ENCODE measurements at places on chromosomes 3 and 15.

GRCh38 chr15:89845305-89845893 lies 30.7 kb upstream of the ANPEP start:
- no peak for DNase-seq

GRCh38 chr15:26731965-26732364 lies 40.9 kb downstream of the GABRB3 start:
- no peak for DNase-seq

- peak; percentile 84 for DNase-seq
Observed at GRCh38 chr15:26891448-26892181, 24.8 kb downstream of the GABRA5 start.

DNA sequence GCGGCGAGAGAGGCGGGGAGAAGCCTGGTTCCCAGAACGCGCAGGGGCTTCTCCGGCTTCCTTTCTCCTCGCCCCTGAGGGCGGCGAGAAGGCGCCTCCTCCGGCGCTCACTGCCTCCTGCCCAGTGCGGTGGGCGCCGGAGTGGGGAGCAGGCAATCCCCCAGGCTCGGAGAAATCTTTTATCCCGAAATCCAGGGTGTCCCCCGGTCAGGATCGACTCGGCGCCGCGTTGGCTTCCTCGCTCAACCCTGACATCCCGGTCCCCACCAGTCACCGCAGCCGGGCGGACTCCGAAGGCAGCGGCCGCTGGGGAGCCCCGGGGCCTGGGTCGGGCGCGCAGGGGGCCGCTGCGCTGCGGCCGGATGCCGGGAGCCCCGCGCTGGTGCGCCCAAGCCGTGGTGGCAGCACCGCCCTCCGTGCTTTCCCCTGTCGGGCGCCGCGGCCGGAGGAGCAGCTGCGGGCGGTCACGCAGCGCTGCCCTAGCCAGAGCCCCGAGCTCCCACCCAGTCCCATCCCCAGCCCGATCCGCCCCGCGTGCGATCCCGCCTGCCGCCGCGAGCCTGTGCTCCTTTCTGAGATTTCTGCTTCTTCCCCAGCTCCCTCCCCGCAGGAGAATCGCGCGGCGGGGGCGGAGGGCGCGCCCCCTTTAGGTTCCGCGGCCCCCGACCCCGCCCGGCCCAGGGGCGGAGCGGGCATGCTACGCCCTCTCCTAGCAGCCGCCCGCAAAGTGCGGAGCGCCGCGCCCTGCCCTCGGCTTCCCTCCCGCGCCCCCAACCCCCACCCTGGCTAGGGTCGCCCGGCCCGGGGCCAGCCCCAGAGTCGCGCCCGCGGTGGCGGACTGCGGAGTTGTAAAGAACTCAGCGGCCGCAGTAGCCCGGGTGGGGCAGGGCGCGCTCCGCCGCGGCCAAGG lies 683 bp upstream of the CACNA2D3 start:
- DNase-seq: no peak

DNA sequence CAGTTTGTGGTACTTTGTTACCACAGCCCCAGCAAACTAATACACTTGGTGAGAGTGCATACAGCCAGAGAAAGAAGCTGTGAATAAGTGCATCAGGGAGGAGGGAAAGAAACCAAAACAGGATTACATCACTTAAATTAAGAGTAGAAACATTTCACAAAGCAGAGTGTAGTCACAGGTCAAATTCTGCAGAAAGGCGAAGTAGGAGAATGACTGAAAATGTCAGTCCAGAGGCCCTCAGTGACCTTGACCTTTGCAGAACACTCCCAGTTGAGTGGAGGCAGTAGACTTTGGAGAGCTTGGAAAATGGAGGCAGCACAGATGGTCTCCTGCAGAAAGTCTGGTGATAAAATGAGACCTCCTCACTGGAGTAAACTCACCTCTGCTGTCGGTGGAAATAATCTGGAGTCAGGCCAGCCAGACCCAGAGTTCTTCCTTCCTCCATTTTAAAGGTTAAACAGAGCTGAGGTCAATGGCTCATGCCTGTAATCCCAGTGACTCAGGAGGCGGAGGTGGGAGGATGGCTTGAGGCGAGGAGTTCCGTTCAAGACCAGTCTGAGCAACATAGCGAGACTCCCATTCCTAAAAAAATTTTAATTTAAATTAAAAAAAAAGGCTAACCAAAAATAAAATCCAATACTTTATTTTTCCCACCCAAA lies 5.0 kb downstream of the CD86 start:
- DNase-seq: no peak

- no peak for DNase-seq
Observed at GRCh38 chr3:123610331-123610730, 25.5 kb upstream of the HACD2 start.

GRCh38 chr3:158809642-158810041 lies 7.8 kb downstream of the MFSD1 start:
- no peak for DNase-seq

- no peak for DNase-seq
Observed at GRCh38 chr15:63380151-63380807, 1.4 kb downstream of the CA12 start.

GRCh38 chr3:101851072-101851770 lies 1.9 kb downstream of the NFKBIZ start:
- DNase-seq: no peak

GRCh38 chr3:112632596-112632995 lies 8.3 kb downstream of the CCDC80 start:
- no peak for DNase-seq

- DNase-seq: peak; percentile 88
Observed at GRCh38 chr3:152376351-152377183, 107.8 kb downstream of the MBNL1 start.

DNA sequence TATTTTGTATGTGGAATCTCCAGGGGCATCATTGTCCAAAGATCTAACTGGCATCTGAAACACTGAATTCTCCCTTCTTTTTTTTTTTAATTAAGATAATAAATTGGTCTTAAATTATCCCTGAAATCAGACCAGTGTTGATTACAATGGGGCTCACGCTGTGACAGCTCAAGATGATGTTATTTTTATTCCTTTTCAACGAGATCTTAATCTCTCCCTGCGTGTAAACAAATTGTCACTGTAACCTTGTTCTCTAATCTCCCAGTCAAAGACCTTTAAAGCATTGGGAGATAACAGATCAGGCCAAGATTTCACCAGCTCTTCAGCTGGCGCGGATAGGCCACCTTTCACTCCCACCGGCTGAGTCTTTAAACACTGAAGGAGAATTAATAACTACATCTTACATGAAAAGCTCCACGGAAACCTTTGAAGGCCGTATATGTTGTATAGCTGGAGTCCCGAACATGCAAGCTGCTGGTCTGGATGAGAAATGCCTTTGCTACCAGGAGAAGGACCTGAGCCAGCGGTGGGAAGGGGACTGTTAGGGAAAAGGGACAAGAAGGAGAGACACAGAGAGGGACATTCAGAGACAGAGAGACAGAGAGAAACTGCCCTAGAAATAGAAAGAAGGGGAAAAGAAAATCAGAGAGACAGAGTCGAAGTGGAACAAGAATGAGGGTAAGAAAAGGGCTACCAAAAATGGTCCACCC lies 418.8 kb upstream of the NR2F2 start:
- no peak for DNase-seq

DNA sequence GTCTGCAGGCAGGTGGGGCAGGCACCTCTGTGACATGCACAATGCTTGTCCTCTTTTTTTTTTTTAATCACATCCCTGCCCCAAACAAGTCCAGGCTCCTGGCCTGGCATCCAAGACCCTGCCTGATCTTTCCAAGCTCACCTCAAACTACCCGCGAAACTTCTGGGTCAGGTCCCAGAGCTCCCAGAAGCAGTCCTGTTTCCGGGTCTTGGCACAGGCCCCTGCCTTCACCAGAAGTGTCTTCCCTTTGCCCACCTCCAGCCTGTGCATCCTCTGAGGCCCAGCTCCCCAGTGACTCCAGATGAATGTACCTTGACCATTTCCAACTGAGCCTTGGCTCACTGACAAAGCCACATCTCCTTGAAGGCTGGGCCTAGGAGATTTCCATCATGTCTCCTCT lies 23.0 kb downstream of the PLA2G4E start:
- no peak for DNase-seq

- no peak for DNase-seq
Observed at GRCh38 chr15:36275656-36276055, 303.8 kb upstream of the CDIN1 start.

- DNase-seq: no peak
Observed at GRCh38 chr3:14946739-14947099, 664 bp upstream of the NR2C2 start.

DNA sequence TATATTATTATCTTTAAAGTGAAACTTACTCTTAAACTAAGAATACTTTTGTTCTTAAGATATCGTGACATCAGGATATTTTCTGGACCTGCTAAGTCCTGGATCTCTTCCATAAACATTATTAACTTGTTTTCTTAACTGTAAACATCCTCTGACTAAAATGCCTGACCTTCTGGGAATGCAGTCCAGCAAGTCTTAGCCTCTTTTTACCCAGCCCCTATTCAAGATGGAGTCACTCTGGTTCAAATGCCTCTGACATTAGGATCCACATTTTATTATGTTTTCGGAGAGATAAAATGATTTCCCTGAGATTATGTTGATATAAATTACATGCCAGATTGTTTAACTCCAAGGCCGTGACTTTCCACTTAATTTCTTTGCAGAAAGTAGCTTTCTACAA lies 37.6 kb downstream of the OSTN start:
- no peak for DNase-seq

DNA sequence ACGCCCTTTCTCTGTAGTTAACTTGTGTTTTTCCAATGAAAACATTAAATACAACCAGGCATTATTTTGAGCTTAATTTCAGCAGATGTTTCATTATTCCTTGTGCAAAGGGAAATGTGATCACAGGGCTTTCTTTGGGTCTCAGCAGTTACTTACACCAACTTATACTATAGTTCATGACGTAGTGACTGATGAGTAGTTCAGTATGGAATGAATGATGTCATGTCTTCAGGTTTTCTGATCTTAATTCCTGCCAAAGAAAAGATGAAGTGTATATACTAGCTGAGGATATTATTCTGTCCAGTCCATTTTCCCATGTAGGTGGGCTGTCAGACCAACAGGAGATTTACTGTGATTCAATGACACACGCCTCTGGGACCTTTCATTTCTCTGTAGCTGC lies 61.3 kb downstream of the MYRIP start:
- DNase-seq: no peak

GRCh38 chr15:67198157-67198754 lies 56.2 kb downstream of the AAGAB start:
- no peak for DNase-seq

DNA sequence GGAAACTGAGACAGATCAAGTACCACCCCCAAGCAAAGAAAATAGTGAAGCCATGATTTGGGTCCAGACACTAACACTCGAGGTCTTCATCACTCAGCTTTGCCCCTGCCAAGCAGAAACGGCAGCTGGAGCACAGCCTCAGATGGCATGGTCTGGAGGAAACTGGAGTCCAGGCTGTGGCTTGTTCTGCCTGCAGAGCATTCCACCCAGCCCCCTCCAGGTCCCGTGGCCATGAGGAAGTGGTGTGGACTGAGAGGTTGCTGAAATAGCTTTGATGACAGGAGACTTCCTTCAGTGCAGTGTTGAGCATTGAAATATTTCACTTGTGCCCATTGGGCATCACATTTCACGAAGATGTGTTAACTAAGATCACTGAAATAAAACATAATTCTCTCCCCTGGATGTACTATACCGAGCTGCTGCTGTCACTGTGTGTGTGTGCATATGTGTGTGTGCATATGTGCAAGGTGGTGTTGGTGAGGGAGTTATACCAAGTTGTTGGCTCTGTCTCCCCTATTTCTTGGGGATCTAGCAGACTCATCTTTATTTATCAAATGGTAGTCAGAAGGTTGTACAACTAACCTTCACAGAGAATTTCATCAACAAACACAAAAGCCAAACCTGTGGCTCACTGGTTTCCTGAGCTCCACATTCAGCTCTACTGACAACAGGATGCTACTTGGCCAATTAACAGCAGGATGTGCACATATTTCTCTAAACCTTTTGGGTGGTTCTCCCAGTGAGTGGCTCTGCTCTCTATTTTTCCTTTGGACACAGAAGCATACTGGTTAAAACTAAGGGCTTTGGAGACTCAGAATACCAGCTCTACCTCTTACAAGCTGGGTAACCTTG lies 660.1 kb upstream of the CFAP20DC start:
- DNase-seq: no peak

- no peak for DNase-seq
Observed at GRCh38 chr3:147875498-147875897, 466.3 kb downstream of the ZIC1 start.

DNA sequence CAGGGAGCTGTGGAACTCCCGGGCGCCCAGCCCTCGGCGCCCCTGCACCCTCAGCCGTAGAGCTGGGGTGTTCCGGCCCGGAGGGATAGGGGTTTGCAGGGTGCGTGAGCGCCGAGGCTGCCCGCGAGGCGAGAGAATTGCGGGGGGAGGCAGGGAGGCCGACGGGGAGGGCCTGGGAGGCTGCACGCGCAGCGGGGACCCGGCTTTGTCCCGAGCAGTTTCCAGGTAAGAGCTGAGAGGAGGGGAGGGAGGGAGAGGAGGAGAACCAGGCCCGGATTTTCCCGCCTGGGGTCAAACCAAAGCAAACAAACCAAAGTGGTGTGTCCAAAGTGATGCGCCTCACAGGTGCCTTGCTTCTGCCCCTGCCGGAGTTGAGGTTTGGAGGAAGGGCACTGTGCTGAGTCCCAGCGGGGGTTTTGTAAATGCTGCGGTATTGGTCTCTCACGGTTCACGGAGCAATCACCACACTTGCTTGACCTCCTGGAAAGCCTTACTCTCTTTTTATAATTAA lies 146.4 kb downstream of the TJP1 start:
- no peak for DNase-seq

GRCh38 chr3:195748661-195749060 lies 27.9 kb downstream of the MUC20 start:
- no peak for DNase-seq

DNA sequence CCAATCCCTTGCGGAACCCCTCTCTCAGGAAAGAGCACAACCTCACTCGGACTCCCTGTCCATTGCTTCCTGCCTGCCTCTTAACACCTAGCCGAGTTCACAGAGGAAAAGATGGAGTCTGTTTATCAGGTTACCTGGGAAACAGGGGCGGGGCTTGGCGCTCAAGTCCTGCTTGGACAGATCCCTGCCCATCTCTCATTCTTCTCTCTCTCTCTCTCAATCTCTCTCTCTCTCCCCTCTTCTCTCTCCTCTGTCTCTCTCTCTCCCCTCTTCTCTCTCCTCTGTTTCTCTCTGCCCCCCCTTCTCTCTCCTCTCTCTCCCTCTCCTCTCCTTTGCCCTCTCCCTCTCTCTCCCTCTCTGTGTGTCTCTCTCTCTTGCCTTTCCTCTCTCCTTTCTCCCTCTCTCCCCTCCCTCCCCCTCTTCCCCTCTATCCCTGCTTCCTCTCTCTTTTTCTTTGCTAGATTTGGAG lies at the start of gene EFHB:
EFHB (minus strand) TSS at position 120 of the 469 bp plus-strand sequence. CDS start 199 bp downstream, outside the sequence.
- DNase-seq: peak; percentile 26

DNA sequence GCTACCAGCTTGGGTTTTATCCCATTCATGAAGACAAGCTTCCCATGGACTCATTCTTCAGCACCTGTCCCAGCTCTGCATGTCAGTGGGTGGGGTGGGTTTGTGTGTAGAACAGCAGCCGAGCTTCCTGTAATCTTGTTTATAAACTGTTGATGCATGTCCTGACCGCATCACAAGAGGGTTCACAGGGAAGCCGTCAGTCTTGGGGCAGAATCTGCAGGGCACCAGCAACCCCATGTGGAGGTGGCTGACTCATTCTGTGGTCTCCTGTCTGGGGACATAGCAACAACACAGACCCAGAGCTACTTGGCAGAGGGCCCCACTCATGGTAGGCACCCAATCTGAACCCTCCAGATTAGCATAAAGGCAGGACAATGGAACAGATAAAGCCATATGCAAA lies 35.6 kb downstream of the DAPK2 start:
- peak; percentile 94 for DNase-seq

- no peak for DNase-seq
Observed at GRCh38 chr15:99436542-99437314, 129.1 kb upstream of the MEF2A start.

- no peak for DNase-seq
Observed at GRCh38 chr3:10600726-10601125, 95.3 kb upstream of the ATP2B2 start.

- no peak for DNase-seq
Observed at GRCh38 chr15:65460741-65461347, 38.1 kb upstream of the IGDCC4 start.

Measured in OCI-M1 (cell line).